Gastroesophageal sphincter (tissue), 4 donors: ENCODE measurements at places on chromosomes 12 and 14. TPM values are rescaled to one million over a fixed set of nuclear protein-coding genes. Genes with fewer than 3 reads are reported as not detected.
A peak's percentile ranks its signal among the peaks of the same experiment; 100 is the strongest.

DNA sequence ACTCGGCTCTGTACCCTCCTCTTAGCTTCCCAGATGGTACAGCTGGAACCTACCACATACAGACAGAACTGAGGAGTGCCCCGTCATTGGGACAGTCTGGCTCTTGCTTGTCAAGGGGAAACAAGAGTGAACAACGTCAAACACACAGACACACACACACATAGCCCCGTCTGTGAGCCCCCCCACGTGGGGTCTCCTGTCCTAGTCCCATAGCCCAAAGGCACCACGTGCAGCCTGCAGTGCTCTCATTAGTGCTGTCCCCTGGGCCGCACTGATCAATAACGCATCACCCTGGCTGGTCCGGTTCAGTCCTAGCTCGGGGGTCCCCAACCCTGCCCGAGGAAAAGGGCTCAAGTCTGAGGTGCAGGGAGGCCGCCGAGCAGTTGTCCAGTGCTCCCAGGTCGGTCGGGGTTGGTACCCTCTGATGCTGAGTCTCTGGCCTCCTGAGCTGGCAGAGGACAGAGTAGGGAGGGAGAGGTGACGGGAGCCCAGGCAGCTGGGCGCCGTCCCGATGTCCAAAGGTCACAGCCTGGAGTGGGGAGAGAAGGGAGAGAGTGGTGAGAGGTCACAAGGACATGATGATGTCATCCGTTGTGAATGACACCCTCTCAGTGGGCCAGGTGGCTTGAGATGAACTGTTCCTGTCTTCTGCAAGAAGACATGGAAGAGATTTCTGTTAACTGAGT lies 105.4 kb upstream of the NOS1 start:
- ATAC-seq: no peak

- peak; percentile 24 for ATAC-seq
Measured at GRCh38 chr12:69475237-69475975, 5.2 kb downstream of the FRS2 start.

OR8S1 gene
- total RNA-seq: not detected

KRT77 gene
- not detected for total RNA-seq
